Stomach (tissue), 19 donors: ENCODE measurements at places on chromosomes 3 and 15. TPM values are rescaled to one million over a fixed set of nuclear protein-coding genes. Genes with fewer than 3 reads are reported as not detected.

SLC7A14 gene
- total RNA-seq = not detected

MOBP gene
- total RNA-seq = 0.92 TPM

POC1A gene
- total RNA-seq = 1.8 TPM

DNA sequence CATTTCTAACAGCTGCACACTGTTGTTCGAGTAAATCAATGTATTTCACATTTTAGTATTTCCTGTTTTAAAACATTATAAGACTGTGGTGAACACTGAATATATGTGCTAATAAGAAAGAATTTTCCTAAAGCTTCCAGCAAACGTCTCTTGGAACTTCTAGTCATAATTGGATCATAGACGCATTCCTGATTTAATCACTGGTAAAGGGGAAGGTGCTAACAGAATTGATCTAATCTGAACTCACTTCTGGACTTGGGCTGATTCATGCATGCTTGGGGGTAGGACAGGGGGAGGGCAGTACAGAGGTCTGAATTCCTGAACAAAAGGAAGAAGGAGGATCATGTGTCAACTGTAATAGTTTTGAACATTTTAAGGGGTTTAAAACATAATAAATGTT lies 7.3 kb upstream of the LEKR1 start:
- no peak overlapping the region for H3K27ac ChIP-seq
- no peak overlapping the region for H3K4me3 ChIP-seq
- no peaks in the 10 kb centered on the region for H3K36me3 ChIP-seq
- no peaks in the 10 kb centered on the region for H3K27me3 ChIP-seq

DNA sequence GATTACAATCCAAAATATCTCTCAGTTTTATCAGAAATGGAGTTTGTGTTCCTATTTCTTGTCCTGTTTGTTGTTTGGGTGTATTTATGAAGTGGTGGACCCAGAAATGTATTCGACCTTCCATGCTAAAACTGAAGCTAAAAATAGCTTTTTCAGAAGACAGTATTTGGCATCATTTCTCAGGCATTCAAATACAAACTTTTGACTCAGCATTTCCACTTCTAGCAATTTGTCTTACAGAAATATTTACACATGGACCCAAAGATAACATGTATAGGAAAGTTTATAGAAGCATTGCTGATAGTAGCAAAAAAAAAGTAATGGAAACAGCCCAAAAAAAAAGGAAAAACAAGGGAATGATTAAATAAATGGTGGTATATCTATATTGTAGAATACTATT lies 156.3 kb downstream of the HCN4 start:
- no peak overlapping the region for H3K27ac ChIP-seq
- no peak for DNase-seq
- no peaks in the 10 kb centered on the region for H3K4me1 ChIP-seq
- H3K4me3 ChIP-seq = no peak overlapping the region

DNA sequence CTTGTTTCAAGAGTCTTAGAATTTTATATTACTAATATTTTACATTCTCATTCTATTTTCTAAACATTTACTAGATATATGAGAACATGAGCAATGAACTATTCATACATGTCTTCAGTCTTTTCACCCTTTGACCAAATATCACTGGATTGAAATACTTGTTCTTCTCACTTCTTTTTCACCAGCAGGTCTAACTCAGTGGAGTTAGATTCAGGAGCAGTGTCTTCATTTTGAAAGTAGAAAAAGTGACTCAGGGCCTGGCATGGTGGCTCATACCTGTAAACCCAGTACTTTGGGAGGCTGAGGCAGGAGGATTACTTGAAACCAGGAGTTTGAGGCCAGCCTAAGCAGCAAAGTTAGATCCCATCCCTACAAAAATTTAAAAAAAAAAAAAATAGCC lies 70.8 kb downstream of the USP13 start:
- no peaks in the 10 kb centered on the region for H3K4me1 ChIP-seq
- DNase-seq = no peak
- H3K36me3 ChIP-seq = peaks cover 17% of the 10 kb centered on the region
- no peak overlapping the region for H3K27ac ChIP-seq
- H3K4me3 ChIP-seq = no peak overlapping the region
- no peaks in the 10 kb centered on the region for H3K27me3 ChIP-seq

POLR2H gene
- 14.0 TPM for total RNA-seq

SLC28A2 gene
- 48.8 TPM for total RNA-seq

DNA sequence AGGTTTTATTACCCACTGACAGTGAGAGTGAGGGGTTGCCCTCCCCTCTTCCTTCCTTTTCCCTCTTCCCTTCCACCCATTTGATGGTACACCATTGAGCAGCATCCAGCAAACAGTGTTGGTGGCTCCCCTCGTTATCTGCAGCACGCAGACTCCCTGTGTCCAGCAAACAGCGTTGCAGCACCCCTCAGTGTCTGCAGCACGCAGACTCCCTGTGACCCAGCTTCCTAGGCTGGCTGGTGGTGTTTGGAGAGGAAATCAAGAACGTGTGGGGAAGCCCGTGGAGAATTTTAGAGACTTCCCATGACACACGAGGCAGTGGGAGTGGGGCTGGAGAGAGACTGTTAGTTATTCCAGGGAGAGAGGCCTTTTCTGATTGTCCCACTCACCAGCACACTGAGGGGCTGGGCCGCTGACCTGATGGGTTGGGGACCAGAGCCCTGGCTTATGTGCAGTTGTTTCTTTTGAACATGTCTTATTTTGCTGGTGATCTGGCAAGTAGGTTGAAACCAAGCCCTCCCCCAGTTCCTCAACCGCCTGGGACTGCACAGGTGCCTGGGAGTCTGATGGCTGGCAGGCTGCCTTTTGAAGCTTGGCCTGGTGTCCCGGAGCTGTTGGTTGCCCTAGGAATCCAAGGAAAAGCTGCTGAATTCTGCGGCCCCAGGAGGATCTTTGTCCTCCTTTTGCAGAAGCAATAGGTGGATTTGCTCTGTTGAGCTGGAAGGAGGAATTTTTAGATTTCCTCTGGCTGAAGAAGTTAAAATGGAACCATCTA lies 19.0 kb downstream of the APBA2 start:
- peaks cover 5% of the 10 kb centered on the region for H3K27me3 ChIP-seq
- H3K4me1 ChIP-seq = no peaks in the 10 kb centered on the region
- no peak overlapping the region for H3K4me3 ChIP-seq
- no peak overlapping the region for H3K27ac ChIP-seq

- no peak overlapping the region for H3K27ac ChIP-seq
- no peak overlapping the region for H3K4me3 ChIP-seq
- no peaks in the 10 kb centered on the region for H3K36me3 ChIP-seq
- H3K4me1 ChIP-seq = no peaks in the 10 kb centered on the region
- no peak for DNase-seq
These were observed 639.4 kb upstream of the NAALADL2 start for GRCh38 chr3:174219738-174220137.

DNA sequence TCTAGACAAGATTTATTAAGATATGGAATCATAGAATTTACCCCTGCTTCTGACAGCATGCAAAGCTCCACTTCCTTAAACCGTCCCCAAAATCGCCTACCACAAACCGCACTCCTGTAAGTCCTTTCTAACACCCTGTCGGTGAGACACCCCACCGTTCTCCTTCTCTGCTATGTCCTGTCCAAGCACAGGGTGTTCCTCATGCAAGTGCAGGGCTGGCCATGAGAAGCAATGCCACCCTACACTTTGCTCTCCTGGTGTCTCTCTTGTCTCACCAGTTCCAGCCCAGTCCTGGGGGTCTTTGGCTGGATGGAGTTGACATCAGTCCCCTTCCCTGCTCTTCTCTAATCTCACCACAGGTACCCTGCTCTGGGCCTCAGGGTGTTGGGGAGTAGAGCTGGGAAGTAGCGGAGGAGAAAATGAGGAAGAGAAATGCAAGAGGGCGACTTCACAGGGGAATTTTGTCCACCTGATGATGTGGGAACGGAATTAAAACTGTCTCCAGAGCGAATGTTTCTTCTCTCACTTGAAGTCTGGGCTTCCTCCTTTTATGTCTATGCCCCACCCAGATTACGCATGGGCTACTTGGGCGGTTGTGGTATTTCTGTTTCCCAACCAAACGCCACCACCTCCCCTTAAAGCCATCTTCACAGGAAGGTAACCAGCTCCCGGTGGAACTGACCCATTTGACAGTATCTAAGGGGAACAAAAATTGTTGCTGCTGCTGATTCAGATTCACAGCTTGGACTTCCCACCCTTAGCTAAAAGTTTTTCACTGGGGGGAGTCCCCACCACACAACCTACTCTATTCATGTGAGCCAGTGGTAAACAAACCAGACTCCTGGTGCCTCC lies 49.9 kb downstream of the CASR start:
- H3K36me3 ChIP-seq = no peaks in the 10 kb centered on the region
- H3K4me3 ChIP-seq = no peak overlapping the region
- peak overlapping the region; percentile 34 for H3K27ac ChIP-seq
- H3K27me3 ChIP-seq = no peaks in the 10 kb centered on the region

DNA sequence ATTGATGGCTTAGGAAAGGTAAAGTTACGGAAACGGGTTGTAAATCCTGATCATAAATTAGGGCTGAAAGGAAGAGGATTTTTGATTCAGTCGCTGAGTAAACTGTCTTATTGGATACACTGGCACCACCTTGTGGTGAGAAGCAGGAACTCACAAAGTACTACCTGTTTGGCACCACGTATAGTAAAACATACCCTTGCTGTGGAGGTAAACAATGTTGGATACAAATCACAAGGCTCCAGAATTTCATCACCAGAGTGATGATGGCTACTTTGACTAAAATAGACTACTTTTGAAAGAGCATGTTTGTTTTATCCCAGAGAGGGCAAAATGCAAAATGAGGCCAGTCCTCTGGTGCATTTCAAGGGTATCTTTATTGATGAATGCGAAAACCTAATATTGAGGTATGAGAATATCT lies 216.9 kb downstream of the IGSF11 start:
- no peak overlapping the region for H3K4me3 ChIP-seq
- no peaks in the 10 kb centered on the region for H3K36me3 ChIP-seq
- DNase-seq = peak; percentile 79
- H3K27me3 ChIP-seq = no peaks in the 10 kb centered on the region
- no peak overlapping the region for H3K27ac ChIP-seq
- H3K4me1 ChIP-seq = no peaks in the 10 kb centered on the region

- no peaks in the 10 kb centered on the region for H3K4me1 ChIP-seq
- no peak overlapping the region for H3K4me3 ChIP-seq
- H3K27me3 ChIP-seq = no peaks in the 10 kb centered on the region
- H3K36me3 ChIP-seq = peaks cover 100% of the 10 kb centered on the region
- H3K27ac ChIP-seq = no peak overlapping the region
These were observed 48.3 kb downstream of the MAP6D1 start for GRCh38 chr3:183777016-183777618.
